ENCODE measurements at places on chromosomes 1 and 21. TPM values are rescaled to one million over a fixed set of nuclear protein-coding genes. Genes with fewer than 3 reads are reported as not detected.

Gene FAM72D
- 0.44 TPM for total RNA-seq

Gene CD58
- 19.6 TPM for total RNA-seq

Gene RSPH1
- not detected for total RNA-seq

Gene RGS5
- total RNA-seq = 423 TPM

Gene PTGFRN
- 117 TPM for total RNA-seq

Gene SPAG17
- total RNA-seq = not detected

Gene TACSTD2
- 0.33 TPM for total RNA-seq

DNA sequence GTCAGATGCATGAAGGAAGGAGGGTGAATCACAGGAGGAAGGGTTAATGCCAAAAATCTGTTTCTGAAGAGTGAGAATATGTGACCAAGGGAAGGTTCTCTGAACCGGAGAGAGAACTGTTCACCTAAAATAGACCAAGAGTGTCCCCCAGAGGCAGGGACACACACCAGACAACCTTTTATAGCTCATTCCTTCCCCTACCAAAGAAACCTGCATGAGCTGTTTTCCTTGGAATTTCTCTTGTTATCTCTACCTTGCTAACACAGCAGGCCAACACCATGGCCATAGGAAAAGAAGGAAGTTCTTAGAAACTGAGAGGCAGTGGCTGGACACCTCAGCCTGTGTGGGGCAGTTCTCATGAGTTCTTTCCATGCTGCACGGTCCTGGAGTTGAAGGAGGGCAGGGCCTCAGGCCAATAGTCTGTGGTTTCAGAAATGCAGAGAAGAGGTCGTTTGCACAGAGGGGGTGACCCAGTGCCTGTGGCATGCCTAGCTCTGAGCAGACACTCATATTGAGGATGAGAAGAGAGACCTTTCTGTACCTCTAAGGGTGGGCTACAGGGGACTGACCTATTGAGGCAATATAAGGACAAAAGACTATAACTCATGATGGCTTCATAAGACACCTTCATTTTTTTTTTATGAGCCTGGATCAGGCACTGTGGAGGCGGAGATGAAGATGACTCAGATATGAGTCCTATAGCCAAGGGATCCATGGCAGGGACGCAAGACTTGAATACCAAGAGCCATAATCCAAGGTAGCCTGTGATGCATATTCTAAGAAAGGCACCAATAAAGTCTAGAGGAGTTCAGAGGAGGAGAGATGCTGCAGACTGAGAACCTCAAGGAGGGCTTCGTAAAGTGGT is 39.4 kb downstream of the IGFN1 start:
- no peak overlapping the region for H3K27ac ChIP-seq
- no peak overlapping the region for H3K4me3 ChIP-seq
- DNase-seq = no peak
- peaks cover 4% of the 10 kb centered on the region for H3K27me3 ChIP-seq
- peaks cover 7% of the 10 kb centered on the region for H3K4me1 ChIP-seq
- no peaks in the 10 kb centered on the region for H3K36me3 ChIP-seq

DNA sequence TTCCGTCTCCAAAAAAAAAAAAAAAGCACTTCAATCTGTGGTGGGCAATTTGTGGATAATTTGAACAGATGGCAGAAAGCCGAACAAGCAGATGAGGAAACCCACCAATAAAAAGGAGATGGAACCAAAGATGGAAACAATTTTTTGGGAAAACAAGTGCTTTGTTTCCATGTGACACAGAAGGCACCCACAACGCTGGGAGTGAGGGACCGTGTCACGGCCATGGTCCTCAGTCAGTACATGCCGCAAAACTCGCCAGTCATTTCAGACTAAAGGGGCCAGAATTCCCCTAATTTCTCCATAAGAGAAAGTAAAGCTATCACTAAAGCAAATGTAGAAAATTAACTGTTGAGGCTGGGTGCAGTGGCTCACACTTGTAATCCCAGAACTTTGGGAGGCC is 5.0 kb downstream of the CCNL2 start:
- H3K36me3 ChIP-seq = peaks cover 53% of the 10 kb centered on the region
- peaks cover 18% of the 10 kb centered on the region for H3K4me1 ChIP-seq
- H3K4me3 ChIP-seq = no peak overlapping the region
- no peaks in the 10 kb centered on the region for H3K27me3 ChIP-seq

- no peaks in the 10 kb centered on the region for H3K4me1 ChIP-seq
- no peaks in the 10 kb centered on the region for H3K36me3 ChIP-seq
- DNase-seq = no peak
- H3K4me3 ChIP-seq = no peak overlapping the region
- no peak overlapping the region for H3K27ac ChIP-seq
- H3K27me3 ChIP-seq = no peaks in the 10 kb centered on the region
Measured at GRCh38 chr1:209323743-209324142, 259.8 kb upstream of the CAMK1G start.

GRCh38 chr1:168079761-168080160 is 57.0 kb downstream of the GPR161 start:
- H3K36me3 ChIP-seq = peaks cover 19% of the 10 kb centered on the region
- peak overlapping the region; percentile 60 for H3K27ac ChIP-seq
- peaks cover 42% of the 10 kb centered on the region for H3K4me1 ChIP-seq
- H3K4me3 ChIP-seq = no peak overlapping the region

- no peak overlapping the region for H3K27ac ChIP-seq
- peaks cover under 1% of the 10 kb centered on the region for H3K4me1 ChIP-seq
- DNase-seq = no peak
- H3K27me3 ChIP-seq = peaks cover 9% of the 10 kb centered on the region
Measured at GRCh38 chr1:222053790-222054294, 312.0 kb upstream of the DUSP10 start.

GRCh38 chr1:12157366-12158231 is 9.2 kb upstream of the TNFRSF1B start:
- H3K4me1 ChIP-seq = peaks cover 23% of the 10 kb centered on the region
- H3K36me3 ChIP-seq = no peaks in the 10 kb centered on the region
- DNase-seq = no peak
- H3K27me3 ChIP-seq = peaks cover 3% of the 10 kb centered on the region

- peaks cover 50% of the 10 kb centered on the region for H3K4me1 ChIP-seq
- H3K27me3 ChIP-seq = no peaks in the 10 kb centered on the region
- peak overlapping the region; percentile 88 for H3K4me3 ChIP-seq
Measured at GRCh38 chr1:87330885-87331364, 2.2 kb downstream of the LMO4 start.
